ENCODE measurements at places on chromosomes 16 and 17. TPM values are rescaled to one million over a fixed set of nuclear protein-coding genes. Genes with fewer than 3 reads are reported as not detected.

The CNTNAP4 gene
- polyA plus RNA-seq = not detected

The SALL1 gene
- polyA plus RNA-seq = not detected

The ODAD4 gene
- polyA plus RNA-seq = 1.1 TPM

The HASPIN gene
- polyA plus RNA-seq = 1.4 TPM

The HS3ST6 gene
- polyA plus RNA-seq = 0.03 TPM
